ENCODE measurements at places on chromosomes 5 and 9.

DNA sequence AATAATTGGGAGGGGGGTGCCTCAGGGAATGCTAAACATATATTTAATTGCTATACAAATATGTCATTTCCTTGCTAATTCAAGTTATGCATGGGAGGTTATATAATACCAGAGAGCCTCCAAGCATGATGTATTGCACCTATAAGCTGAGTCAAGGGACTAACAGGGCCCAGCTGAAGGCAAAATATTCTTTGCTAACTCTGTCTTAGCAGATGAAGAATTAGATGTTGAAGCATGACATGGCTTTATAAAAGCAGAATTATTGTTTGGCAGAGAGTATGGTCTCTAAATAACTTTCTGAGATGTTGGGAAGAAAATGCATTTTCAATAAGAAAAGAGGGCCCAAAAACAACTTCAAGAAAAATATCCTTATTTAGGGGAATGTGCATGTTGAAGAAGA, 60.4 kb downstream of the SGCD start:
- no peak for DNase-seq

DNA sequence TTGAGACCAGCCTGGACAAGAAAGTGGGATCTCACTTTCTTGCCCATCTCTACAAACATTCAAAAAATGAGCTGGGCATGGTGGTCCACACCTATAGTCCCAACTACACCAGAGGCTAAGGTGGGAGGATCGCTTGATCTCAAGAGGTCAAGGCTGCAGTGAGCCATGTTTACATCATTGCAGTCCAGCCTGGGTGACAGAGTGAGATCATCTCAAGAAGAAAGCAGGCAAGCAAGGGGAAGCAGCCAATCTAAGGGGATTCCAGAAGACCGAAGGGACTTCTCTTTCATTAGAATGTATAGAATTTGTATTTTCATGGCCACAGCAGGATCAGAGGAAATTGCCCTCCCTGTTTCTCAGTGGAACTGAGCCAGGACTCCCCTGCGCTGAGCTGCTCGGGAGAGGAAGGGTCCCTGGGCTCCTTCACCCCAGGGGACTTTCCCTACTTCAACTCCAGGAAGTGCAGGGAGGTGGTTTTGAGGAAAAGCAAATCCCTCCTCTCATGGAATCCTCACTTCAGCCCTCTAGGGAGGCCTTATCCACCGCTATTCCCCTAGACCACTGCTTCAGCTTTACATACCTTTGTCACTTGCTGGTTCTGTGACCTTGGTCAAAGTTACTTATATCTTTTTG, 12.1 kb downstream of the WWC1 start:
- no peak for DNase-seq

DNA sequence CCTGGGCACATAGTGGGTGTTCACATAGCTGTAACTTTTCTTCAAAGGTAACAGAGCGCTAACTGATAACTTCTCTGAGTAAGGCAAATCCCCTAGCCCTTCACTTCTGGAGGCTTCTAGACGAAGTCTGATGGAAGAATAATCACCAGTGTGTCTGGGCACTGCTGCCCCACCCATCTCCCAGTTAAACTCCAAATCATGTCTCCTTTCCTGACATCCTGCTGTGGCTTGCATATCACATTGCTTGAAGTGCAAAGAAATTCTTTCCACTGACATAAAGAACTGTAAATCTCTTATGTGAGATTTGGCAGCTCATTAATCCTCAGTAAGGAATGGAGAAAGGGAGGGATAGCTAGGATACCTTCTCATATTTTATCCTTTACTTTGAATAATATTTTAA, 74.6 kb downstream of the MARCHF11 start:
- no peak for DNase-seq

DNA sequence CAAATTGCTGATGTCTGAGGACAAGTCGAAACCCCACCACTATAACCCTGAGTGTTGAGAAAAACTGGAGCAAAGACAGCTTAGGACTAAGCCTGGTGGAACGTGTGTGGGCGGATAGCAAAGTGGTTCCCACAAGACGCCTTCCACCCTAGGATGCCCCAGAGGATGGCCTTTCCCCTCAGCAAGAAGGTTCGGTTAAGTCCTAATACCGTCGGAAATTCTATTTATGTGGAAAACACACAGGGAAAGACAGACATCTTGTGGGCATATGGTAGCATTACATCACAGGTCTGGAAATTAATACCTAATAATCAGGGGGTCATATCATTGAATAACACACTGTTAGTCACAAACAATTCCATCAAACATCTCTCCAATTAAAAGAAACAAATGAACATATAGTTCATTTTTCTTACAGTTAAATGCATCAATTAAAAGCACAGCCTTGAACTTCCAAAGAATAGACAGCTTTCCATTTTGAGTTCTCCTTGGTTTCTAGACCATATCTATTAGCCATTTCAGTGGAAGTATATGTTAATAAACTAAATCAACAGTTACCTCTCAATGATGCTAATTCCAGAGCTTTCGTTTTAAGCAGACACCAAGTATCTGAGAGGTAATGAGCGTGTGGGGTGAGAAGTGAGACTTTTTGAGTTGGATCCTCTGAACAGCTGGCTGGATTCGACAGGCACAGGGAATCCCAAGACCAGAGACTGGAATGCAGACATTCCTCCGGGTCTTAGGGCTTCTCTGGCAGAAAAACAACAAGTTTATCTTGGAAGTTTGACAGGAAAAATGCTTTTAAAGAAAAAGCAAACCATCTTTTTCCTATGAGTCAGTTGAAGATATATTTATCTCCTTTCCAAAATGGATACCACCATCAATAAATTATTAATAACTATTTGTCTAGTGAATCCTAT, 2.9 kb upstream of the ICE1 start:
- DNase-seq, result peak; percentile 8

DNA sequence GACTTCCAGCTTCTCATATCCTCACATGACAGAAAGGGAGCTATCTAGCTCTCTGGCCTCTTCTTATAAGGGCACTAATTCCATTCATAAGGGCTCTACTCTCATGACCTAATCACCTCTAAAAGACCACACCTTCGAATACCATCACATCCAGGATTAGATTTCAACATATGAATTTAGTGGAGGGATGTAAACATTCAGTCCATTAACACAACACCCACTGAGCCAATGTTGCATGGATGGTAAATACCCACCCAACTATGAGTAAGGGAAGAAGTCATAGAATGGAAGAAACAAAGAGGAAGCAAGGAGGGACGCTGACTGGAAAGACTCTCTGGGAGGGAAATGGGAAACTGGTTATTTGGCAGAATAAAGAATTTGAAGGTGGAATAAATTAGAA, 112.6 kb upstream of the CCDC112 start:
- DNase-seq, result no peak

- DNase-seq, result no peak
Observed at GRCh38 chr5:14407051-14407450, 174.5 kb upstream of the OTULINL start.

DNA sequence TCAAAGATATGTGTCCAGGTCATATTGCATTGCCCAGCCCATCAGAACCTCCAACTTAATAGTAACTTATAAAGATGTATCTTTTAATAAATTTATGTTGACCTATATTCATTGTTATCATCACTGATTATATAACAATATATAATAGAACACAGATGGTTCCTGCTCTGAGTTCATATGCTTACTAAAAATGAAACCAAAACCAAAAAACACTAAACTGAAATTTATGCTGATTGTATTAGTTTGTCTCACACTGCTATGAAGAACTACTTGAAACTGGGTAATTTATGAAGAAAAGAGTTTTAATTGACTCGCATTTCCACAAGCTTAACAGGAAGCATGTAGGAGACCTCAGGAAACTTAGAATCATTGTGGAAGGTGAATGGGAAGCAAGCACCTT, 462.5 kb upstream of the TYRP1 start:
- DNase-seq, result no peak

DNA sequence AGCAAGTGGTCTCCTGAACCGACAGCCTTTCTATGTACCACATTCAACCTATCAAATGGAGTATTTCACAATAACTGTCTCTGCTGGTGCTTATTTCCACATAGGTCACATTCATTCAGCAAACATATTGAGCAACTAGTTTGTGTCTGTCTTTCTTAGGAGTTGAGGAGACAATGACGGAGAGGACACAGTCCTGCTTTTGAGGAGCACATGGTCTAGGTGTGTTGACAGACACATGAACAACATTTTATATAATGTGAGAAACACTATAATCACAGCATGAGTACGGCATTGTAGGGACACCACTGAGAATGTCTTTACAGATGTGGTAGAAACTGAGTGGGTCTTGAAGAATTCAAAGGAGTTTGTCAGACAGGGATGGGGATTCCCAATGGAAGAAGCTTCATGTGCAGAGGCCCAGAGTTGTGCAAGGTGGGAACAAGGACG, 28.5 kb downstream of the NFIL3 start:
- no peak for DNase-seq

GRCh38 chr5:164352695-164353094, 847.3 kb downstream of the MAT2B start:
- DNase-seq, result no peak

Data from SK-N-MC (cell line).